Neural progenitor cell (in vitro differentiated cells): ENCODE measurements at places on chromosomes 12 and 14.
A peak's percentile ranks its signal among the peaks of the same experiment; 100 is the strongest.

DNA sequence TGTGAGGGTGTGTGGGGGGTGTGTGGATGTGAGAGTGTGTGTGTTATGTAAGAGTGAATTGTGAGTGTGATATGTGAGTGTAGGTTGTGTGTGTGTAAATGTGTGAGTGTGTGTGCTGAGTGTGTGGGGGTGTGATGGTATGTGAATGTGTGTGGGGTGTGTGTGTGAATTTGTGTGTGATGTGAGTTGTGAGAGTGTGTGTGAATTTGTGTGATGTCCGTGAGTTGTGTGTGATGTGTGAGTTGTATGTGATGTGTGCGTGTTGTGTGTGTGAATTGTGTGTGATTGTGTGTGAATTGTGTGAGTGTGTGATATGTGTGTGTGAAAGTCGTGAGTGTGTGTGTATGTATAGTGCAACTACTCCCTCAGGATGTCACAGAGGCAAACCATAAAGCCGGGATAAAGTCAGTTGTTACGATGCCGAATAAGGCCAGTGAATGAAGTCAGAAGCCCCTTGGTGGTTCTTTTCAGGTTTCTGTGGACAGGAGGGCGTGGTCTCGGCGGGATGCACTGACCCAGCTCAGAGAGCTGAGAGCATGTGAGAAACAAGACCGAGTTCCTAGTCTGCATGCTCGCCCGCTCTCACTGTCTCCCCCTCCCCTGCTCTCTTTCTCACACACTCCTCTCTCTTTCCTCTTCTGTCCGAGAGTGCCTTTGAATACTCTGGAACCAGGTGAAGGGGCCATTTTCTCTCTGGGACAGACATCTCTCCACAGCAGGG lies 71.8 kb upstream of the MAX start:
- DNase-seq, result peak; percentile 81

DNA sequence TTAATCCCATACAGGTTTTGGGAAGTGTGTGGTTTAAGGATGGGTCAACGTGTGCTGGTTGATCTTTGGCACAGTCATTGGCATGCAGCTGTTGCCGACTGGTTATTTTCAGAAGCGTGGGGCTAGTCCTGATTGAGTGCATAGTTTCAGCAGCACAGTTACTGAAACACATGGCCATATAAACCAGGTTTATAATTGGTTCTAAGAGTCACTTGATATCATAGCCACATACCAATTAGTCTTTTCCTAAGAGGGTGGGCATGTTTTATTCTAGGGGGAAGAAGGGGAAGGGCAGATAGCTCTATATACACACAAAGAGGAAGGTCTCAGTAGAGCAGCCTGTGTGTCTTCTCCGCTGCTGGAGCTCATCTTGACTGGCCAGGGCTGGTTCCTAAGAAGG lies 11.0 kb upstream of the RPS6KL1 start:
- DNase-seq, result no peak

GRCh38 chr12:79624378-79624777 lies 66.4 kb downstream of the PAWR start:
- no peak for DNase-seq

- DNase-seq, result no peak
These were observed 164.8 kb upstream of the NRXN3 start for GRCh38 chr14:78005325-78005724.

DNA sequence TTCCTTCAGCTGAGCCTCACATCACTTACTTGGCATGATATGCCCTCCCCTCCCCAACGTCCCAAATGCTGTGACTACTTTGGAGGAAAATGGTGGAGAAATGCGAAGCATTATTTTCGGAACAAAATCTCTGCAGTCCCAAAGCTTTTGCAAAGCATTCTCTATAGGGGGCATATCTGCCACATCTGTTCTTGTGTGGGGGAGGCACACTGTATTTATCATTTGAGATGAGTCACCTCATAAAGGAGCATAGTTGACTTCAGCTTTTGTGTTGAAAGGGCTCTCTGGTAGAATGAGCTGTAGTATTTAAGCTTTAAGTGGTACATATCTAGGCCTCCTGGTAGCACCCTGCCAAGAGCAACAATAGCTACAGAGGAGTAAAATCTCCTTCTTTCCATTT lies 447.5 kb downstream of the ADAMTS20 start:
- peak; percentile 11 for DNase-seq

- DNase-seq, result no peak
These were observed 13.5 kb upstream of the FKBP11 start for GRCh38 chr12:48938805-48939204.

GRCh38 chr14:90454041-90455000 lies 57.5 kb downstream of the CALM1 start:
- peak; percentile 96 for DNase-seq

- no peak for DNase-seq
These were observed 65.4 kb downstream of the ERC1 start for GRCh38 chr12:1056390-1056789.

DNA sequence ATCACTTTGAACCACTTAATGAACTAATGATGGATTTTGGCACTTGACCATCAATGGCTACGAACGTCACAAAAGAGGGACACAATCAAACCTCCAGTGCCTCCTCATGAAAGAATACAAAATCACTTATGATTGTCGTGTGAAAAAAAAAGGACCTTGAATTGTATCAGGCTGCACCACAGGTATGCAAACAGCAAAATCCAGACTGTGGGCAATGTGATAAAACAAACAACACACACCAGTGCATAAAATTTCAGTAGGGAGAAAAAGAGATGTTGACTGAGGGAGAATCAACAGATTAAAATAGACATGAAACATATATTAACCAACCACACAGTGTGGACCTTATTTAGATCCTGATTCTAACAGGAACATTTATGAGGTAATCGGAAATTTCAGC lies 2.6 kb downstream of the TSPAN8 start:
- DNase-seq, result no peak

- DNase-seq, result peak; percentile 42
These were observed 1.0 kb downstream of the ITPK1 start for GRCh38 chr14:93114713-93115068.

GRCh38 chr14:102870994-102871831 lies 51.2 kb upstream of the AMN start:
- no peak for DNase-seq

DNA sequence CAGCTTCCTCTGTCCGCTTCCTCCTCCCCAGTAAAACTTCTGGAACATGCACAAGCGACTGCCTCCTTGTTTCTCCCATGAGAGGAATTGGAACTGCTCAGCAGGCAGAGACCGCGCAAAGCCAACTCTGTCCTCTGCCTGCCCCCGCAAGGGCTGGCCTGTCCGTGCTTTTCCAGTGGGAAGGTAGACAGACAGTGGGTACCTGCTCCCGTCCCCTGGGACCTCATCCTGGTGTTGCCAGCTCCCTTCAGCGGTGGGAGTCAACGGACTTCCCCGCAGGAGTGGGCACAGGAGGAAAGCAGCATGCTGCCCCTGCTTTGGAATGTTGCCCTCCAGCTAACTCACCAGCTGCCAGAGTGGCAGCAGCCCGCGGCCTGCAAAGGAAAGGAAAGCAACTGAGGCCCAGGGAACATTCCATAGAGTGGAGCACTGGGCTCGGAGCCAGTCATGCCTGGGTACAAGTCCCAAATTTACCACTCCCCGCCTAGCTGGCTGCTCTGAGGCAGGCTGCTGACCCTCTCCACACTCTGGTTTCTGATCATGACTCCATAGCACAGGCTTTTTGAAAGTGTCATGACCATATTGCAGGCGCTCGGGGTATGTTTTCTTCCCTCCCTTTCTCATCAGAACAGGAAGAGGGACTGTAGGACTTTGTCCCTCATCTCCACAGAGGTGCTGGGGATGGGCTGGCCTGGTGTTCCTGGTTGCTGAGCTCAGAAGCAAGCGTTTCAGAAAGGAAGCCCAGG lies 89.2 kb upstream of the CLMN start:
- no peak for DNase-seq

- peak; percentile 33 for DNase-seq
These were observed 1.5 kb downstream of the VRTN start for GRCh38 chr14:74349757-74350156.

- DNase-seq, result no peak
These were observed 62.5 kb upstream of the DUSP6 start for GRCh38 chr12:89414851-89415250.

- DNase-seq, result peak; percentile 16
These were observed 267 bp downstream of the CFAP251 start for GRCh38 chr12:121918679-121919038.

DNA sequence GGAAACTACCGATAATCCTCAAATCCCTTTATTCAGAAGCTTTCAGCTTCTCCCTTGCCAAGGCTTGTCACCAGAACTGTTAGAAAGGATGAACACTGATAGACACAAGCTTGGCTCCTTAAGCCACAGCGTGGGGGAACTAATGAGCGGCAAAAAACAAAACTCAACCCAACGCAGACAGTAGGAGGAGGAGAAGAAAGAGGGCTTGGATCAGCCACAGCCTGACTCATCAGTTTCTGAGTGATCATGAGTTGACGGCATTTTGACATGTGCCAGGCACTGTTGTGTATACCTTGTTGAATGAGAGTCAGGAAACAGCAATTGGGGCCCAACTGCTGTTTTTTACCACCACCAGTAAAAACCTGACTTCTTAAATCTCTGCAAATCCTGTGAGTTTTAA lies 23.7 kb downstream of the PLXNC1 start:
- DNase-seq, result peak; percentile 70

DNA sequence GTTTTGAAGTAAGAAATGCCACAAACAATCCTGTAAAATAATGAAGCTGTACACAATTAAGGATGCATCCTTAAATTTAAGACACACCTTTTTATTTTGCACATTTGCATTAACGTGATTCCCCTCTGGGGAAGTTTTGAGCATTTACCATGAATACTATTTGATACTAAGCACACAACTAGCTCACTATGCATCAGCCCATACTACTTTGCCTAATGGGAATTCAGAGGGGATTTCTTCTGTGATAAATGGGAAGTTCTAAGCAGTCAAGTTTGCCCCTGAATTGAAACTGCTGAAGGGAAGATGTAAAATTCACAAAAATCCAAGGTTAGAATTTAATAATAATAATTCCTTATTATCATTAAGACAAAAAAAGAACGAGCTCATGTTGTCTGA lies 27.4 kb downstream of the SINHCAF start:
- no peak for DNase-seq

DNA sequence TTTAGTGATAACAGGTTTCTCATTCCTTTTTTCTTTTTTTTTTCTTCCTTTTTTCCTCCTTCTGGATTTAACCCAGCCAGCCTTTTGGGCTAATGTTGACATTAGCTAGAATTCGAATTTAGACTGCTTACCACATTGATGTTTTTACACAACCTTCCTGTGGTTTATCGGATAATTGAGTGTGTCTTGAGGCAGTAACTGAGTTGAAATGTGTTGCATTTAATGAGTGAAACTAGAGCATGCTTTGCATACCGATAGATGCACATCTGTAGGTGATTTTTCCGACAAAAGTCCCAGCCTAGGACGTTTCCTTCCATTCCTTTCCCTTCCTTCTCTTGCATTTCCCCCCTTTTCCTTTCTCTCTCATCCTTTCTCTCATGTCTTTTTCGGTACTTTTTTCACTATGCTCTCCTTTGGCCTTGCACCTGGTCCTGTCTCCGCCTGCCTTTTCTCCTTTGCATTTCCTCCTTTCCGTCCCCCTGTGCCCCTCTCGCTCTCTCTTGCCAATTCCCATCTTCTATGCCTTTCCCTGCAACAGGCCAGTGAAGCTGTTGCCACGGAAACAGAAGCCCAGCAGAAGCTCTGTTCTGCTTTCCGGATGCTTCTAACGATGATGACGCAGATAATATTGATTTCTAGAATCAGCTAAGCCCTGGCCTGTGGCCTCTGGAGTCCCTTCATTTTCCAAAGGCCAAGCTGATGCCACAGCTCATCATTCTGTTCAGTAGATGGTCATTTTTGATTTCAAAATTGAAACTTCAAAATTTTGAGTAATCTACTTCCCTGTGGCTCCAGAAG lies 76.1 kb downstream of the SLC25A47 start:
- peak; percentile 41 for DNase-seq

- no peak for DNase-seq
These were observed 206.5 kb downstream of the SLC41A2 start for GRCh38 chr12:104751594-104751993.

GRCh38 chr12:39846971-39847650 lies 227.5 kb upstream of the ABCD2 start:
- DNase-seq, result peak; percentile 39

GRCh38 chr12:91687052-91688017 lies 458.3 kb downstream of the BTG1 start:
- DNase-seq, result no peak

- no peak for DNase-seq
These were observed 921 bp upstream of the CEP83 start for GRCh38 chr12:94460616-94460959.

- no peak for DNase-seq
These were observed 262.0 kb upstream of the G2E3 start for GRCh38 chr14:30296931-30297405.

DNA sequence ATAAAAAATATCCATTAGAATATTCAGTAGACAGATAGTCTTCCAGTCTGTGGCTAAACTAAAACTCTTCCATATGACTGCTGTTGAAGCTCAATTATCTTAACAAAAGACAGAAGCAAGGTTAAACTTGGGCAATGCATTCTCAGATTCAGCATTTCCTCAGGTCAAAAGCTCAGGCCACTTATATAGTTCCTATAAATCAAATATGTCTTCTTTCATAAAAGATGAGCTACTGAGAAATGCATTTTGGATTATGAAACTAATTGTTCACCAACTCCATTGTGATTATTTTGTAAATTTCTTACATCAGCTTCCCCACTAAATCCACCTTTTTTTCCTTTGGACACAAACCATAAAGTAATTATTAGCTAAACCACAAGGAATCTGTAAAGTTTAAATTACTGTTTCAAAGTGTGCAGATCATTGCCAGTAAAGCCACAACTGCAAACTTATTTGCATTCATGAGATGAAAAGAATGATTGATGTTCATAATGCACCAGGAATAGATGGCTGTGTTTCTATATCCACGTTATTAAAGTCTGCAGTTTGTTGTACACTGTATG lies 224.4 kb downstream of the FBXL14 start:
- no peak for DNase-seq

GRCh38 chr12:442235-442884 lies 17.4 kb upstream of the B4GALNT3 start:
- peak; percentile 70 for DNase-seq

- no peak for DNase-seq
These were observed 42.4 kb downstream of the ATXN2 start for GRCh38 chr12:111556676-111557075.

DNA sequence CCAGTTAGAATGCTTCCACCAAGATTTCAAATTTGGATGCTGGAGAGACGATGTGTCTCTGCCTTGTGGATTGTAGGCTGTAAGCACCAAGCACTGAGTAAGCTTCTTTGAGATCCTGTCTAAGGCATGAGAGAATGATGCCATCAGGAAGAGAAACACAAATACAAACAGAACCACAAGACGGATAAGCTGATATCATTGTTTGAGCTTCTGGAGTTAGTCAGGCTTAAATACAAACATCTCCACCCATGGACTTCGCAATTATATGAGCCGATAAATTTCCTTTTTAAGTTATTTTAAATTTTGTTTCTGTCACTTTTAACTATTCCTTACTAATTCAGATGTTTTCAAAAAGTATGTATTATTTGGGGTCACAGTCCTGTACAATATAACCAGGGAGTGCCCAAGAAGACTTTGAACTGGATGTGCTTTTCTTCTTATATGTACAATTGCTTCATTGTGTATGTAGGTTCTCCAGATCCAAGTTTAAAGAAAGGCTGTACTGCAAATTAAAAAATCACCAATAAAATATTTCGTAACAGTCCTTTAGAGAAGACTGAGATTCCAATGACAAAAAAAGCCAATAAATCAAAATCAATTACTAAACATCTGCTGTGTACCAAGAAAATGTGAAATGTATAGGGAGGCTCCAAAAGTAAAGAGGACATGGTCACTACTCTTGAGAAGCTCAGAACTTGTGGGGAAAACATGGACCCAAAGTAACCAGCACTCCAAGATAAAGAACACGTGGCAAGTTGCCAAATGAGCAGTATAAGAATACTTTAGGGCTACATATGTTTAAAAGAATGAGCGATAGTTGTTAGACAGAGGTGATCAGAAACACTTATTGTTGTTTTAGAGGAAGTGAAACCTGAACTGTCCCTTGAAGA lies 274.1 kb downstream of the ADAMTS20 start:
- DNase-seq, result no peak
